ENCODE measurements at places on chromosomes 1 and 21.

- no peak for DNase-seq
These were observed 33.2 kb downstream of the PRAMEF20 start for GRCh38 chr1:13443335-13443979.

DNA sequence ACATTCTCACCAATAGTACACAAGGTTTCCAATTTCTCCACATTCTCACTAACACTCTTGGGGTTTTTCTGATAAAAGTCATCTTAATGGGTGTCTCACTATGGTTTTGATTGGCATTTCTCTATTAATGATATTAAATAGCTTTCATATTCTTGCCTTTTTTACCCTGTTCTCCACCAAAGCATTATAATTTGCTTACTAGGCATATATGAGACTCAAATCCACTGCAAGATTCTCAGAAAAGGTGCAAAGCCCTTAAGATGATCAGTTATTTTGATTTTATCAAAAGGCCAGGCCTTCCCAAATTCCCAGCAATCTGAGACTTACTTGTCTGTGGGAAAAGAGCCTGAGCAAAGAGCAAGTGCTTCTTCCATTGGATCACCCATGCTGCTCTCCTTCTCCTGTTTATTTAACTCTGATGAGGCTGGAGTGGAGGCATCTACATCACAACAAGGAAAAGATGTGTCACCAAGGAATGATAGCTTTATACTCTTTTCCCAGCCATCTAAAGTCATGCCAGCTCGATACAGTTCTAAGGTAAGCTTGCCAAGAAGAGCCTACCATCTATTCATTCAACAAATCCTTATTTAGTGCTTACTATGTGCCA is 24.6 kb downstream of the CLSPN start:
- DNase-seq: no peak

GRCh38 chr1:246162560-246162959 is 344.5 kb downstream of the SMYD3 start:
- DNase-seq: no peak

DNA sequence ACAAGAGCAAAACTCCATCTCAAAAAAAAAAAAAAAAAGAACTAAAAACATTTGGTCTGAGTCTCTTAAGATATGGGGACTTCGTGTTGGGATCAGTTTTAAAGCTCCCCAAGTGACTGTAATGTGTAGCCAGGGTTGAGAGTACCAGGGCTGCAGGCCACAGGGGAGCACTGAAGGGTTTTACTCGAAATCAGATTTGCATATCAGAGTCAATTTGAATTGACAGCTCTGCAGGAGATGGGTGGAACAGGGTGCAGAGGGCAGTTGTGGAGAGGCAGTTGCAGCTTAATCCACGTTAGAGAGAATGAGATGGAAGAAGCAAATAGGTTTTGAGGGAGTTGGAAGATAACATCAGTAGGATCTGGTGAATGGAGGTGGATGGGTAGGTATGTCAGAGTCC is 20.6 kb upstream of the ELOA start:
- no peak for DNase-seq

DNA sequence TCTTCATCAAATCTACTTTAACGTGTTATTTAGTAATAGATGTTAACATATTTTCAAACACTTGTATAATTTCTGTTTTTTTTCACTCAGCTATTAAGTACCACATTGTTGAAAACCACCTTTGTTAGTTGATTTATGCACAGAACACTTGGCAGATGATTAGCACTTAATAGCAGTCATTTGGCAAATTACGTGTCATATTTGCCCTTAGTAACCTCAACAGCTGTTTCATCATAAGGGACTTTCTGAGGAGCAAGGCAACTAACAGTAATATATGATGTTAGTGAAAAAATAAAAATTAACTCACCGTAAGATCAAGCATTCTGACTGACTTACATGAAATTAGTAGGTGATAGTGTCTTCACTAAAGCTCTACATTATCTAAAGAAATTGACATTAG is 186.4 kb downstream of the HMCN1 start:
- DNase-seq: no peak

GRCh38 chr21:32523988-32524719 is 61.2 kb downstream of the TCP10L start:
- DNase-seq: no peak

DNA sequence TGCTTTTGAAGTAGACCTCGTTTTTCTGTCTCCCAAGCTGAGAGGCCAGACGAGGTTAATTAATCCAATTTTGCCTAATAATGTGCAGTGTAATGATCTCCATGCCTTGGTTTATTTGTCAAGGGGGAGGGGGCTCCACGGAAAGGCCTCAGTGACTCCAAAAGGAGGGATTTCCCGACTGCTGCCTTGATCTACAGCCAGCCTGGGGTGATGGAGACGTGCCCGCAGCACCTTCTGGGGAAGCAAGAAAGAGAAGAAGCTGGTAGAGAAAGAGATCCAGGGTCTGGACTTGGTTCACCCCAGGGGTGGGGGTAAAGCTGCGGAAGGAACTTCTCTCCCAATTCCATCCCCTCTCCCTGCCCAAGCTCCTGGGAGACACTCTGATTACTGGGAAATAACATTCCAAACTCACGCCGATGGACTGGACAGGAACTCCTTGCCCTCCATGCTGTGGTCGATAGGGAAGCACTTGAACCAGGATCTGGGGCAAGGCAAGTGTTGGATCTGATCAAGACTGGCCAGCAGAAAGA is 44.1 kb upstream of the SIM2 start:
- DNase-seq: no peak

DNA sequence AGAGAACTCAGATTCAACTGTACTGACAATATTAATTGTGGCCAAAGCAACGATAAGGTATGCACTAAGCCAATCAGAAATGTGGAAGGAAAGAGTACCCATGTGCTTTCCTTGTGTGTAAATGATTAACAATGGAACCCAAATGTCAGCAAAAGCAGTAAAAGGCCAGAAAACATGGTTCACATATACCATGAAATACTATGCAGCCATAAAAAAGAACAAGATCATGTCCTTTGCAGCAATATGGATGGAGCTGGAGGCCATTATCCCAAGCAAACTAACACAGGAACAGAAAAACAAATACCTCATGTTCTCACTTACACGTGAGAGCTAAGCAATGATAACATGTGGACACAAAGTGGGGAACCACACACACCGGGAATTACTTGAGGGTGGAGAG is 78.5 kb downstream of the SUSD4 start:
- no peak for DNase-seq

- DNase-seq: no peak
These were observed 16.6 kb upstream of the ATP2B4 start for GRCh38 chr1:203609979-203610493.

DNA sequence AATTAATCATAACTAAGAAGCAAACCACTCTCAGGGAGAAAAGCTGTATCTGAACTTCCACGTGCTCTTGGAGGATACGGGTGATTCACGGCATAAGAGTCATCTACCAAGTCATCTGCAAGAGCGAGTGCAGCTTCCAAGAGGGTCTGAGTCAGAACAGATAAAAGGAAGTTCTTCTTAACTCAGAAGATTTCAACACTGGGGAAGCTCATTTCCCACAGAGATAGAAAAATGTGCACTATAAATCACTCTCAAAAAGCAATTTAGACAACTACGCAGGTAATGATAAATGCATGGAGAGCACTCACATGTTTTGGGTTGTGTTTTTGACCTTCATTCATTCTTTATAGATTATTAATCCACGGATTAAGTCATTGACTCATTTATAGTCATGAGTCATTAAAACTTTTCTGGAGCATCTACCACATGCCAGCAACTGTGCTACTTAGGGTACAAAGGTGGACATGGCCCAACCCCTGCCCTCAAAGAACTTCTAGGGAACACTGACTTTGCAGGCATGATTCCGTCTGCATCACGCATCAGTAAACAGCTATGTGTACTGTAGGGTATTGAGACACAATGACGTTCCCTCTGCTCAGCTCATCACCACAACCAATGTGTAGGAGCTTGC is 20.8 kb downstream of the KCNJ15 start:
- no peak for DNase-seq

DNA sequence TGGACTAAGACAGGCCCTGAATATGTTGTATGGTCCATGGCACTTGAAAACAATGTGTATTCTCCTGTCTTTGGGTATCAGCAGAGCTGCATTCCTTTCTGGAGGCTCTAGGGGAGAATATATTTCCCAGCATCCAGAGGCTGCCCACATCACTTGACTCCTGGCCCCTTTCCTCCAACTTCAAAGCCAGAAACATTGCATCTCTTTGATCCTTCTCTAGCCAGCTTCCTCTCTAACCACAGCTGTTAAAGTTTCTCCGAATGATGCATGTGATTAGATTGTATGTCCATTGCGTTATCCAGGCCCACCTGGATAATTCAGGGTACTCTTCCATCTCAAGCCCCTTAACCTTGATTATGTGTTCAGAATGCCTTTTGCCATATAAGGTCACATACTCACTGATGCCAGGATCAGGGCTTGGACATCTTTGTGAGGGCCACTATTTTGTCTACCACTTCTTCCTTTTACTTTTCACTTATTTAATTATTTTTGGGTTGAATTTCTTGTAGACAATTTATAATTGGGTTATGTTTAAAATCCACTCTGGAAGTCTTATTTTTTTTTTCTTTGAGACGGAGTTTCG is 5.3 kb downstream of the CHD1L start:
- DNase-seq: no peak

- no peak for DNase-seq
These were observed 8.7 kb downstream of the KIRREL1 start for GRCh38 chr1:158002022-158002630.

DNA sequence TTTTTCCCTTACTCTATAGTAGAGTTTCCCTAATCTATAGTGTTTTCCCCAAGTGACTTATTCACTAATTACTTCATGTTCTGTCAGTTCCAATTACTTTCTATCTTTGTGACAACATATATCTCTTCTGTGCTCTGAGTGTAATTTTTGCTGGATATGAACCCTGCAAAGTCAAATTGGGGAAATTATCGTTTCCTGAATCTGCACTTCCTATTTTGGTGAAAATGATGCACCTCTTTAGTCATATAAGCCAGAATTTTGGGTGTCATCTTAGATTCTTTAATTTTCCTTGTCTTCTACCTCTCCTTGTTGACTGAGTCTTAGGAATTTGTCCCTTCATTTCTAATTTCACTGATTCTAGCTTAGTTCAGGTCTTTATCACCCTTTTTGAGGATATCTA is 33.4 kb upstream of the PRKACB start:
- no peak for DNase-seq

GRCh38 chr1:116332451-116332850 is 40.6 kb upstream of the ATP1A1 start:
- DNase-seq: no peak

- DNase-seq: peak; percentile 45
These were observed 876 bp downstream of the LRRC7 start for GRCh38 chr1:69568421-69569174.

GRCh38 chr1:215594640-215595039 is 27.5 kb downstream of the KCTD3 start:
- DNase-seq: no peak

DNA sequence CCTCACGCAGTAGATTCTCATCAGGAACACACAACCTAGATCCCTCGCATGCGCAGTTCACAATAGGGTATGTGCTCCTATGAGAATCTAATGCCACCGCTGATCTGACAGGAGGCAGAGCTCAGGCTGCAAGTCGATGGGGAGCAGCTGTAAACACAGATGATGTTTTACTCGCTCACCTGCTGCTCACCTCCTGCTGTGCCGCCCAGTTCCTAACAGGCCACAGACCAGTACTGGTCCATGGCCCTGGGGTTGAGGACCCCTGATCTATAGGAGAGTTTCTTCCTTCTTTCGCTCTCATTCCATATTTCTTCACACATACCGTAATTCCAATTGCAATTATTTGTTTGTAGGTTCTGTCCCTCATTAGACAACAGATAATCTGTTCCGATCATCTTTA is 103.4 kb downstream of the CLEC20A start:
- no peak for DNase-seq

All from dorsolateral prefrontal cortex (tissue), 122 donors.